ENCODE measurements at places on chromosomes 12 and 14.

DNA sequence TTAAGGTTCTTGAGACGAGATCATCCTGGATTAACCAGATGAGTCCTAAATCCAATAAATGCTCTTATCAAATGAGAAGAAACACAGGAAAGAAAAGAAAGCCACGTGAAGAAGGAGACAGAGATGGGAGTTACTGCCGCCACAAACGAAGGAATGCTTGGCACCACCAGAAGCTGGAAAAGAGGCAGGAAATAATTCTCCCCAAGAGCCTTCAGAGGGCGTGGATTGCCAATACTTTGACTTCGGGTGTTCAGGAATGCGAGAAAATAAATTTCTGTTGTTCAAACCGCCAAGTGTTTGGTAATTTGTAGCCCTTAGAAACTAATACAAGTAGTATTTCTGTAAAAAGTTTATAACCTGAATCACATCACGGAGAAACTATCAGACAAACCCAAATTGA, 31.3 kb downstream of the ABCD2 start:
- no peak for DNase-seq

GRCh38 chr12:82480606-82481005, 122.3 kb downstream of the METTL25 start:
- no peak for DNase-seq

- DNase-seq = peak; percentile 78
Observed at GRCh38 chr14:68685419-68686204, 107.3 kb downstream of the ZFP36L1 start.

GRCh38 chr14:58864751-58865513, 227.2 kb downstream of the DACT1 start:
- no peak for DNase-seq

- DNase-seq = no peak
Observed at GRCh38 chr14:104726600-104727451, 2.8 kb downstream of the ADSS1 start.

DNA sequence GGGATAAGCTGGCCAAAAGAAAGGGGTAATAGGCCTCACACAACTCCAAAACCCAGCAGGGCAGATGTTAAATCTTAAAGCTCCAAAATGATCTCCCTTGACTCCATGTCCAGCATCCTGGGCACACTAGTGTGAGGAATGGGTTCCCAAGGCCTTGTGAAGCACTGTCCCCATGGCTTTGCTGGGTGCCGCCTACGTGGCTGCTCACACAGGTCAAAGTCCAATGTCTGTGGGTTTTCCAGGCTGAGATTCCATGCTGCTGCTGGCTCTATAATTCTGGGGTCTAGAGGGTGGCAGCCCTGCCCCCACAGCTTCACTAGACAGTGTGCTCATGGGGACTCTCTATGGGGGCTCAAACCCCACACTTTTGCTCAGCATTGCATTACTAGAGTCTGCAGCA, 145.3 kb upstream of the GRIN2B start:
- no peak for DNase-seq

DNA sequence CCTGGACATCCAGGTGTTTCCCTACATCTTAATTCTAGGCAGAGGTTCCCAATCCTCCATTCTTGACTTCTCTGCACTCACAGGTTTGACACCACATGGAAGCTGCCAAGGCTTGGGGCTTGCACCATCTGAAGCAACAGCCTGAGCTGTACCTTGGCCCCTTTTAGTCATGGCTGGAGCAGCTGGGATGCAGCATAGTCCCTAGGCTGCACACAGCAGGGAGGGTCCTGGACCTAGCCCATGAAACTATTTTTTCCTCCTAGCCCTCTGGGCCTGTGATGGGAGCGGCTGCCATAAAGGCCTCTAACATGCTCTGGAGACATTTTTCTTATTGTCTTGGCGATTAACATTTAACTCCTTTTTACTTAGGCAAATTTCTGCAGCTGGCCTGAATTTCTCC, 417.2 kb upstream of the FLRT2 start:
- DNase-seq = no peak

- DNase-seq = no peak
Observed at GRCh38 chr12:116433249-116433648, 125.9 kb upstream of the MAP1LC3B2 start.

- DNase-seq = peak; percentile 39
Observed at GRCh38 chr12:45170456-45171042, 45.3 kb upstream of the ANO6 start.

- DNase-seq = no peak
Observed at GRCh38 chr12:11040162-11040561, 9.0 kb upstream of the TAS2R31 start.

GRCh38 chr14:72686101-72686500, 207.8 kb downstream of the DPF3 start:
- DNase-seq = no peak

DNA sequence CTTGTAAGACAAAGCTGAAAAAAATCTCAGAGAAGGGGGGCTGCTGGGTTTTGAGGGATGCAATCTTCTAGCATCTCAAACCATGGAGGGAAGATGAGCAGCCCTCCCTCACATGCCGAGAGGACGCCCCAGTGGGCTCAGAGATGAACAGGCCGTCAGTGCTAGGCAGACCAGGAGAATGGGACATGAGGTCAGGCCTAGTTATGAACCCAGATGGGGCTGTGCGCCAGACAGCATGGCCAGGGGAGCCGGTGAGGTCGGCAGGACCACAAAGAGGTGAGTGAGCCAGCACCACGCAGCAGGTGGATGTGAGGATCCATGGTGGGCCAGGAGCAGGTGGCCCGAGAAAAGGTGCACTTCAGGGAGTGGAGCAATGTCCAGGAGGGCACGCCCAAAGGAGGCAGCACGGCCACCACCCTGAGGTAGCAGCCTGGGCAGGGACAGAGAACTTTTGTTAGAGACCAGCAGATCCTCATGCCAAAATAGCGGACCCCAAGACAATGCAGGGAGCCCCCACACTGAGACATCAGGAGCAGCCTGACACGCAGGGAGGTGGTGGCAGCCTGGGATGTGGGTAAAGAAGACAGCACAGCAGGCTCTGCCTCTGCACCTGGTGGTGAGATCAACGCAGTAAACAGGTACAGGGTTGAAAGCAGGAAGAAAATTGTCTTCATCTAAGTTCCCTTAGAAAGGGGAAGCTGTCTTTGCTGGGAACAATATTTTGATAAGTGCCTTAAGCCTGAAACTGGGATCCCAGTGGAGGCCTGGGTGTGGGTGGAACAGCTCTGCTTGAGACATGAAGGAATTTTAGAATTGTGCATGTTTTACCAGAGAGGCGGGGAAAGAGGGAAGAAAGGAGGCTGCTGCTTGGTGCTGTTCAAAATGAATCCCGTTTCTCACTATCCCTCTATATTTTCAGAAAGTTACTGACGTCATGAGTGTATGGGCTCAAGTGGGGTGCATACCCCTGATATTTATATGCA, 17.8 kb upstream of the MCRS1 start:
- no peak for DNase-seq

DNA sequence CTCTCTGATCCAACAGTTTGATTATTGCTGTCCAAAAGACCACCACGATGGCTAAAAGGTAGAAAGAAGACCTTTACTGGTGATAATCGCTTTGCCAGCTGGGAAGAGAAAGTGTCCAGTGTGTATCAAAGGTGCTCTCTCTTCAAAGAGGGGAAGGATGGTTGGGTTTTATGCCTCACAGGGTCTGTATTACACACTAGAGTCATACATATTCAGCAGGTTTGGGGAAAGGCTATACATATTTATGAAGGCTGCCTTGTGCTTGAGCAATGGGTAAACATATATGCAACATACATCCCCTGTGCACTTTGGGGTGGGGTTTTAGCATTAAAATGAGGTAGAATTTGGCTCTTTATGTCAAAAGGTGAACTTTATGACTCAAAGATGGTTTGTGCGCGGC, 18.2 kb downstream of the GPRC5D start:
- no peak for DNase-seq

- no peak for DNase-seq
Observed at GRCh38 chr14:59465316-59466135, at the start of gene GPR135. Gene GPR135 (minus strand): TSS chr14:59465380. CDS start chr14:59465226, 154 bp downstream.

GRCh38 chr14:103889313-103890051, 38.8 kb upstream of the TDRD9 start:
- DNase-seq = no peak

GRCh38 chr14:95518045-95518751, 1.7 kb upstream of the SYNE3 start:
- no peak for DNase-seq

DNA sequence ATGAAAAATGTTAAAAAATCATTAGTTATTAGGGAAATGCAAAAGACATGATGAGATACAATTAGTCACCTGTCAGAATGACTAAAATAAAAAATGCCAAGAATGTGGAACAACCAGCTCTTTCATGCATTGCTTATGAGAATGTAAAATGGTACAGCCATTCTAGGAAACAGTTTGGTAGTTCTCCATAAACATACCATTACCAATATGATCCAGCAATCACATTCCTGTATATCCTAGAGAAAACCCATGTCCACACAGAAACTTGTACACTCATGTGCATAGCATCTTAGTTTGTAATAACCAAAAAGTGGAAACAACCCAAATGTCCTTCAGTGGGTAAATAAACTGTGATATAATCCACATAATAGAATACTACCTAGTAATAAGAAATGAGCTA, 245.7 kb downstream of the FUT8 start:
- DNase-seq = no peak

DNA sequence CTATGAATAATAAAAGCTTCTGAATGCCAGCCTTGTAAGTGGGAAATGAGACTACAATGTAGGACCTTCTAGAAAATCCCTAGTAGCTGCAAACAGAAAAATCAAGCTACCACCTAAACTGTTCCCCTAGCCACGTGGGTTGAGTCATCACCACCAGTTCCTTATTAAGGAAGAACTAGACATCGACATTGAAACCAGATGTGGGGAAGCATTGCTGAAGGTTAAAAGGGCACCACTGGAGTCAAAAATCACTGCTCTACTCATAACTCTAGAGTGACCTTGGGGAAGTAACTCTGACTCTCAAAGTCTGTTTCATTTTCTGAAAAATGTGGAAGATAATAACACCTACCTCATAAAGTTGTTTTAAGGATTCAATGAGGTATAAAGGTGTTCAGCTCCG, 9.4 kb upstream of the CNIH1 start:
- DNase-seq = peak; percentile 66

GRCh38 chr12:68565391-68565903, 45.3 kb upstream of the RAP1B start:
- no peak for DNase-seq

DNA sequence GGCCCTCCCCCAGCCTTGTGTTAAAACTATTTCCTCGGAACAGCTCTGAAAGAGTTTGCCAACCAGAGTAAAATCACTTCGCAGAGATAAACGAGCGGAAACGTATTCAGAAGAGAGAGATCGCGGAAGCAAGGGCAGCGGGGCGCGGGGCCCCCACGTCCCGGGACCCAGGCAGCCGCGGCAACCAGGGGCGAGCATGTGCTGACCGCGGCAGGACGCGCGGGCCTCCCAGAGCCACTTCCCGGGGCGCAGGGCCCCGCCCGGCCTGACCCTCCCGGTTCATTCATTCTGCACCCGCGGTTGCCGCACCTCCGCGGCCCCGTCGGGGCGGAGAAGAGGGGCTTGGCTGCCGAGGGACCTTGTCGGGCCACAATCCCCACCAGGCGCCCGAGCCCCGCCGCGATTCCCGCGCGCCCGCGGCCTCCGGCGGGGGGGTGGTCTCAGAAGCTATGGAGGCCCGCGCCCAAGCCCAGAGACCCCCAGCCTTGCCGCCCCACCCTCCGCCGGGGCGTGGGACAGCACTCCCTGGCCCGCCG, 598 bp downstream of the UBE2N start:
- DNase-seq = no peak

DNA sequence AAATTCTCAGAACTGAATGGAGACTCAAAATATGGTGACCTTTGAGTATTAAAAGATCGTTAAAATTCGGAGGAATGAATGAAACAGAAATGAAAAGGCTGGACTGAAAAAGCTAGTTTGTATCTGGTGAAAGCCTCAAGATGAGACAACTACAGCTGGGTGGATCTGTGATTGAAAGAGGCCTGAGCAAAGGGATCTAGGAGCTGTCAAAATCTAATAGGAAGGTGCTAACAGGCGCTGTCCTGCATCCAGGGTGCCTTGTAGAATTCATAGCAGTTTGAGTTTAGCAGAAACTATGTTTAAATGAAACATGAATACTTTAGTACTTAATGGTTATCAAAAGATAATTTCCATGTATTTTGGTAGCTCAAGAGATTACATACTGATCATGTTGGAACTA, 2.3 kb downstream of the YY1 start:
- no peak for DNase-seq

- no peak for DNase-seq
Observed at GRCh38 chr12:63928305-63928704, 83.8 kb downstream of the SRGAP1 start.

DNA sequence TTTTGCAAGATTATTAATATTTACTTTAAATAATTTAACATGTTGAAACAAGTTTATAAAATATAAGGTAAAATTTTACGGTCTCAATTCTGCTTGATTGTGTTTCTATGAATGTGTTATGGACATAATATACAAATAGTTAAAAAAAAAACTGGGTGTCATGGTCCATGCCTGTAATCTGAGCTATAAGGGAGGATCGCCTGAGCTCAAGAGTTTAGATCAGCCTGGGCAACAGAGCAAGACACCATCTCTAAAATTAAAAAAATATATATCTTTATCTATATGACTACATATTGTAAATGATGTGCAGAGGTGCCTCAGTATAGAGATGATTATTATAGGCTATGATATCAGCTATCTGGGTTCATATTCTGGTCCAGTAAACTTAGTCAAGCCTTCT, 9.9 kb downstream of the PAPOLA start:
- no peak for DNase-seq

DNA sequence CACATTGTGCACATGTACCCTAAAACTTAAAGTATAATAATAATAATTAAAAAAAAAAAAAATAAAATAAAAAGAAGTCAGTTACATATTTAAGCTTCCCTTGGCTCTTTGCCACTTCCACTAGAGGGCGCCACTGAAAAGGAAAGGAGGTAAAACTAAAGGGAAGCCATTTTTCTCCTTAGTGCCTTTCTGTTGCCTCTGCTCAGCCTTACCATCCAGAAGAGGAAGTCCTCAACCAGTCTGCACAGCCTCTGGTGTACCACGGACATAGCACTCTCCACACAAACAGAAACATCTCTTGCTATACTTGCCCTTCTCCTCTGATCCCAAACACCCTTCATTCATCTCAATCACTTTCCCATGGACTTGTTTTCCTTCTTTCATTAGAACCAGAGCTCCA, 169.0 kb upstream of the EEA1 start:
- DNase-seq = peak; percentile 72

GRCh38 chr14:75440733-75441477, 13.1 kb downstream of the JDP2 start:
- DNase-seq = no peak

- DNase-seq = no peak
Observed at GRCh38 chr12:90982170-90982569, 22.6 kb downstream of the EPYC start.

- DNase-seq = no peak
Observed at GRCh38 chr12:55626154-55626553, 10.5 kb upstream of the OR10P1 start.

GRCh38 chr14:75989134-75989533, 3.6 kb downstream of the IFT43 start:
- no peak for DNase-seq

- no peak for DNase-seq
Observed at GRCh38 chr12:117441751-117442150, 80.3 kb upstream of the NOS1 start.

- no peak for DNase-seq
Observed at GRCh38 chr12:103493199-103493598, 2.6 kb downstream of the C12orf42 start.

- no peak for DNase-seq
Observed at GRCh38 chr12:93242154-93242972, 135.4 kb upstream of the NUDT4 start.

GRCh38 chr12:116370004-116370404, 92.5 kb upstream of the MED13L start:
- DNase-seq = no peak
